Lung (tissue), 17 donors: ENCODE measurements at places on chromosomes 16 and 17. TPM values are rescaled to one million over a fixed set of nuclear protein-coding genes. Genes with fewer than 3 reads are reported as not detected.

ERN2 gene
- total RNA-seq: 10.6 TPM

HES7 gene
- not detected for total RNA-seq

TP53TG3B gene
- total RNA-seq: not detected

KRTAP4-4 gene
- not detected for total RNA-seq

CA5A gene
- total RNA-seq: 0.03 TPM

KRT27 gene
- total RNA-seq: 0.14 TPM

TUFM gene
- total RNA-seq: 58.6 TPM

CAVIN1 gene
- total RNA-seq: 185 TPM

TBC1D3I gene
- not detected for total RNA-seq

MAPT gene
- total RNA-seq: 3.8 TPM

CIITA gene
- total RNA-seq: 24.1 TPM

SP6 gene
- 2.5 TPM for total RNA-seq

ZPBP2 gene
- not detected for total RNA-seq

- DNase-seq: no peak
Observed at GRCh38 chr17:65155622-65156021, 18.5 kb downstream of the RGS9 start.

DNA sequence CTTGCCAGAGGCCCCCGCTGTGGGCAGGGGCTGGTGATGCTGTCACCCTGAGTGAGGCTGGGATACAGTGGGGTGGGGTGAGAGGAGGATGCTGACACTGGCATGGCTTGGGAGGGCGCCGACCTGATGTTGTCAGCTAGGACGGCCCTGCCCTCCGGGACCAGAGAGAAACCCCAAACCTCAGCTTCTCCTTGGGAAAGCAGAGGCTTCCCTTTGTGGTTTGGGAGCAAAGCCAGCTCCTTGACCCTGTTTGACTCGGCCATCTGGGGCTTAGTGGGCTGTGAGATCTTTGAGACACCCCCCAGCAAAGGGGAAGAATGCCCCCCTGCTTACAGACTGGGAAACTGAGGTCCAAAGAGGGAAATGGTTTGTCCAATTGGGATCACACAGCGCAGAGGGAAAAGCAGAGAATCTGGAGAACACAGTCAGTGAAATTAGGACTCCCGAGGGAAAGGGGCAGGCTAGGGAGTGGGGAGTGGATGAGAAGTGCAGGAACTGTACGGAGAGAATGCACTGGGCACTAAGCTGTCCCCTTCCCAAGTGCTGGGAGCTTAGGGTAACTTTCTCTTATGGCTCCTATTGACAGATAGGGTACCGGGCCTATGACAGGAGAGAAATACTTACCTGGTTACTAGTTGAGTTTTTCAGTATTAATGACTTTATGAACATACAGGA is 40.7 kb upstream of the DLX4 start:
- DNase-seq: no peak

DNA sequence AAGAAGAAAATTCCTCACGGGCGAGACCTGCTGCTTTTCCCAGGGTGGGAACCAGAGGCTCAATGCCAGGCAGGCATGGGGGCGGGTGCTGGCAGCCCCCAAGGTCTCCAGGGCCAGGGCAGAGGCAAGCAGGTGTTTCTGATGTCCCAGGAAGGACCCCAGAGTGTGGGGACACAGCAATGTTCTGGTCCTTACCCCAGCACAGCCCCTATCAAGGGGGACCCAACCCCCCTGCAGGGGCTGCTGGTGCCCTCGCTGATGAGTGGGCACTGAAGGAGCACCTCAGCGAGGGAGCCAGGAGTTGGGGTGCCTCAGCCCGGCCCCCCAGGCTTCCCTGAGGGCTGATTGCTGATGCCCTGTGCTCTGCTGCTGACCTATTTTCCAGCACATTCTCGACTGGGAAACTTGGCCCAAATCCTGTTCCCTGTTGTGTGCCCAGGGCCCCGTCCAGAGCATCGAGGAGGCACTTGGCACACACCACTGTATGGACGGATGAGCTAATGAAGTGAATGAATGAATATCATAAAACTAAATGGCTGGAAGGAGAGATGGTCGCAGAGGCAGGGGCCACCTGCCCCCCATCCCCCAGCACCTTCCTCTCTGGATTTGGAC is 2.8 kb downstream of the DBNDD1 start:
- no peak for DNase-seq

GRCh38 chr16:67770346-67770991 is 35.9 kb downstream of the RANBP10 start:
- no peak for DNase-seq

GRCh38 chr16:14321542-14321941 is 250.4 kb downstream of the MRTFB start:
- no peak for DNase-seq

DNA sequence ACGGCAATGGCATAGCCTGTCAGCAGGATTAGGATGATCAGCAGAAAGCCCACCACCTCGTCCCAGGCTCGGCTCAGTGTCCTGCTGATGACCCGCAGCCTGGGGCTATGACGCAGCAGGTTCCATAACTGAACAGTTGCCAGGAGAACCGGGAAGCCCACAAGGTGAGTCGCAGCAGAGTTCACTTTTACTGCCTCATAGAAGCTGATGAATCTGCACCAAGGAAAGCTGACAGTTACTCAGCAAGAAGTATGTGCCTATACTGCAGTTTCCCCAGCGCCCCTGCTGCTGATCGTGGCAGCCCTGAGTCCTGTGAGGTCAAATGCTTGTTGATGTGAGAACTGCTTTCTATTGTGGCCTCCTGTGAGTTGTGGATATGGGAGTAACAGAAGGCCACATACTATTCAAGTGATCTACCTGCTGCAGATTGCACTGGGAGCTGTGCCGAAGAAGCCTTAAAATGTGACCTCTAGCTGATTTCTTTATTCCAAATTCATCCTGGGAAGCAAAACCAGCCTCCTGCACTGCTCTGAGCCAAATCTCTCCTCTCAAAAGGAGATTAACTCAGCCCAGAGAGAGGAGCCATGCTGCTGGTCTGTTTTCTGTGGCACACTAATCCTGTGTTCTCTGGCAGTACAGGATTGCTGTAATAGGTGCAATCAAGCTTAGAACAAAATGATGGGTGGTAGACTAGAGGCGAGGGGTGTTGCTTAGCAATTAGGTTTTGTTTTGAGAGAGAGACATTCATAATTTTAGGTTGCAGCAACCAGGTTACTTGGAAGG is 38.8 kb downstream of the IST1 start:
- DNase-seq: no peak

DNA sequence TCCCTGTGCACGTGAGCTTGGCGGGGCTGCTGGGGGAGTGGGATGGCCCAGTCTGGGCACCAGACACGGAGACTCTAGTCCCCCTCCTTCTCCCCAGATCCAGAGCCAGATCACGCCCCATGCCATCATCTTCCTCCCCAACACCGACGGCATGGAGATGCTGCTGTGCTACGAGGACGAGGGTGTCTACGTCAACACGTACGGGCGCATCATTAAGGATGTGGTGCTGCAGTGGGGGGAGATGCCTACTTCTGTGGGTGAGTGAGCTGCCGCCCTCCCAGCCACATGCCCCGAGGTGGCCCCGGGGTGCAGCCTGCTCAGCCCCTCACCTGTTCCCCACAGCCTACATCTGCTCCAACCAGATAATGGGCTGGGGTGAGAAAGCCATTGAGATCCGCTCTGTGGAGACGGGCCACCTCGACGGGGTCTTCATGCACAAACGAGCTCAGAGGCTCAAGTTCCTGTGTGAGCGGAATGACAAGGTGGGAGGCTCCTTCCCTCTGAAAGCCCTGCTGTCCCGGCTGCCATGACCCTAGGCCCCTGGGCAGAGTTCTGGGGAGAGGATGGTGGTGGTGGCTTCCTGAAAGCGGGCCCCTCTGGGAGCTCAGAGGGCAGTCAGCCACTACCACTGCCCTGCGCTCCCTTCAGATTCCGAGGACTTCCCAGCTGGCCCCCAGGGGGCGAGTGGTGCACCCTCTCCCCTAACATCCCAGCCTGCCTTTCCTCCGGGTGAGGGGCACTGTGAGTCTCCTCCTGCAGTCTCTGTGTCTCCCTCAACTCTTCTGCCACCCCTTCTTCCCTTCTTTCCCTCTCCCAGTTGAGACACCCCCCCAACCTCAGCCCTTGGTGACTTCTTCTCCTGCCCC is 2.8 kb upstream of the C17orf107 start:
- DNase-seq: no peak

DNA sequence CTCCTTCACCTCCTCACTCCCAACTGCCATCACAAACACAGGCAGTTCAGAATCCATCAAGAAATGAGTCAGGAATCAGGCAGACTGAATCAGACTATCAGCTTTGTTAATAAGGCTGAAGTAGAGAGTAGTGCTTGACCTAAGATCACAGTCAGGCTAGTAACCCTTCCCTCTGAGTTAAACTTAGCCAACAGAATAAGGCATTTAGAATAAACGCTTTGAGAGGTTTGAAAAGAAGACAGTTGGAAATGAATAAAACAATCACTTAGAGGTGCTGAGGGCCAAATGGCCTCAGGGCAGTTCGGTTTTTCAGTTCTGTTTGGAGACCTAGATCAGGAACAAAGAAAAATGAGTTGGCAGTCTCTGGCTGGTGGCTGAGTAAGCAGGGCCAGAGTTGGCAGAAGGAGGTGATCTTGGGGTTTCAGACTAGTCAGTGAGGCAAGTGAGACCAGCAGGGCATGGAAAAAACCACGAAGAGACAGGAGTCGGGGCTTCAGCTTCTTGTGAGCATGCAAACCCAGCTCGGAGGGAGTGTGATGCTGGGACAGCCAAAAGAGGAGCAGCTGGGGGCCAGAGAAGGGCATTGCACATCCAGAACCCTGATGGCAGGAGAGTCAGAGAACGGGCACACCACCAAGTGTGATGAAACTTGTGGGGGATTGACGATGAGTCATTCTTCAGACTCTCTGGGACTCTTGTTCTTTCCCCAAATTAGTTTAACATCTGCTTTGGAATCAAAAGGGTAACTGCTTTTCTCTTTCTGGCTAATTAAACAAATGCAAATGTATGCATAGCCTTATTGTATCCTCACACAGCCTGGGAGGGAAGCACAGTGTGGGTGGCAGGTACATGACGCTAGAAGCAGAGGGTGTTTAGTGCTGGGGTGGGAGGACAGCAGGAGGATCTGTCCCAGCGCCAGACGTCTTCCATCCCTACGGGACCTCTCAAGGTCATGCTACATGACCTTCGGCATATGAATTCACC is 54.8 kb downstream of the SPECC1 start:
- peak; percentile 74 for DNase-seq

- DNase-seq: peak; percentile 27
Observed at GRCh38 chr16:73890186-73891128, 406.2 kb upstream of the PSMD7 start.

DNA sequence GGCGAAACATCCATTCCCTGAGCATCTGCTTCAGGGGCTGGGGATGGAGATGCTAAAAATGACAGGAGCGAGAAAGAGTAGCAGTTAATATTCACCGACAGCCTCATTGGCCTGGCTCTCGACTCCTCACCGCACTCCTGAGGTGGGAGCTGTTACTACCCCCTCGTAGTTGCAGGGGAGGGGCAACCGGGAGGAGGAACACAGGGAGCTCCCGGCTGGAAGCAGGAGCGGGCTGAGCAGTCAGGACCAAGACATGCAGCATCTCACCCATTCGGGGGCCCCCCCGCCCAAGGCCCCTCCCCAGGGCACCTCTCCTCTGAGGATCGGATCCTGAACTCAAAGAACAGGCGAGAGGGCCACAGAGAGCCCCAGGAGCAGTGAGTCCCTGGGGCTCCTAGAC is 4.5 kb upstream of the ACSF3 start:
- no peak for DNase-seq

GRCh38 chr16:88347656-88348376 is 34.9 kb upstream of the ZNF469 start:
- no peak for DNase-seq

DNA sequence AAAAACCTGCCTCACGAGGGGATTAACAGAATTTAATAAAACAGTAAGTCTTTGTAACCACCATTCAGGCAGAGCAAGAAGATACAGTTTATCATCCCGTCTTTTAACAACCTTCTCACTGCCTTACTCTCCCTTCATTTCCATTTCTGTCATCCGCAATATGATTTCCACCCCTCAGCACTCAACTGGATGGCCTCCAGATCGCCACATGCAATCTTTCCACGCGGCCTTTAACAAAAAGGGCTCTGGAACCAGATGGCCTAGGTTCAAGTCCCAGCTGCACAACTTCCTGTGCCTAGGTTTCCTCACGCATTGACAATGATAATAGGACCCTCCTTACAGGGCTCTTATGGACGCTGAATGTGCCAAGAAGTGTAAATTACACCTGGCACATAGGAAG is 103.6 kb downstream of the GAS7 start:
- peak; percentile 49 for DNase-seq

- no peak for DNase-seq
Observed at GRCh38 chr16:78837706-78838105, 738.3 kb downstream of the WWOX start.

GRCh38 chr17:60969500-60970037 is 291.9 kb downstream of the BCAS3 start:
- no peak for DNase-seq

DNA sequence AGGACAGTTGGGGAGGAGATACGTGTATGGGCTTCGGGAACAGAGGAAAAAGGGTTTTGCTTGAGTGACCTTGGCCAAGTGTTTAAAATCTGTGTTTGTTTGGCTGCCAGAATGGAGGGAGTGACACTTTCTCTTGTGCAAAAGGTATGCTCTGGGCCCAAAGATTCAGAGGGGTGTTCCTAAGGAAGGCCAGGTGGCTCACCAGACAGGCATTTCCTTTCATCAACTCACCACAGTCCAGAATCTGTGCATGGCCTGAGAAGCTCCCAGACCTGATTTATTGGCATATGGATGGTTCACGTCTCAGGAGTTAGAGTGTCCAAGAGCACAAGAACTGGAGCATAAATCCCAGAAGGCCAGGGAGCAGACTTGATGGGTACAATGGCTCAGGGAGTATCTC is 53.4 kb upstream of the NLK start:
- DNase-seq: no peak
